ENCODE measurements at places on chromosomes 1 and 21.

DNA sequence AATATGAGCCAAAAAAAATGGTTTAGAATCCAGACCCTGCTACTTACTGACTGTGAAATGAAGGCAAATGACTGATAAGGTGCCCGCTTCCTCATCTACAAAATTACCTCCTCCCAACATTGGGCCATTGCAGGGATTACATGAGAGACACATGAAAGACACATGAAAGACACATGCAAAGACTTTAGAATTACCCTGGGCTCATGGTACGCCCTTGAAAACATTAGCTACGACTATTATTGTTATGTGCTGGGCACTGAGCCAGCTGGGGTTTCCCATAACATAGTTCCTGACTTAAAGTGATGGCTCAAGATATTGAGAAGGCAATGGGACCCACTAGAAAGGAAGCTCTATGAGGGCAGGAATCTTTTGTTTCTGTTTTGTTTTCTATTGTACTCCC, 43.7 kb upstream of the KANK4 start:
- DNase-seq: no peak

- DNase-seq: peak; percentile 97
Measured at GRCh38 chr1:174964261-174964971, 35.3 kb upstream of the CACYBP start.

DNA sequence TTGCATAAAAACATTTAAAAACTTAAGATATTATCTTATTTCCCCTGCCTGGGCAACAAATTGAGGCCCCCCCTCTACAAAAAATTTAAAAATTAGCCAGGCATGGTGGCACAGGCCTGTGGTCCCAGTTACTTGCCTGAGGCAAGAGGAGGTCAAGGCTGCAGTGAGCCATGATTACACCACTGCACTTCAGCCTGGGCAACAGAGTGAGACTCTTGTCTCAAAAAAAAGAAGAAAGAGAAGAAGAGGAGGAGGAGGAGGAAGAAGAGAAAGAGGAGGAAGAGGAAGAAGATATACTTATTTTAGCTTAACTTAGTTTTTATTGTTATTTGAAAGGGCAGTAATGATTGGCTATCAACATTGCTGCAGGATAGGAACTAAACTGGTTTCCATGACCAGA, 73.8 kb upstream of the IPO9 start:
- DNase-seq: no peak

DNA sequence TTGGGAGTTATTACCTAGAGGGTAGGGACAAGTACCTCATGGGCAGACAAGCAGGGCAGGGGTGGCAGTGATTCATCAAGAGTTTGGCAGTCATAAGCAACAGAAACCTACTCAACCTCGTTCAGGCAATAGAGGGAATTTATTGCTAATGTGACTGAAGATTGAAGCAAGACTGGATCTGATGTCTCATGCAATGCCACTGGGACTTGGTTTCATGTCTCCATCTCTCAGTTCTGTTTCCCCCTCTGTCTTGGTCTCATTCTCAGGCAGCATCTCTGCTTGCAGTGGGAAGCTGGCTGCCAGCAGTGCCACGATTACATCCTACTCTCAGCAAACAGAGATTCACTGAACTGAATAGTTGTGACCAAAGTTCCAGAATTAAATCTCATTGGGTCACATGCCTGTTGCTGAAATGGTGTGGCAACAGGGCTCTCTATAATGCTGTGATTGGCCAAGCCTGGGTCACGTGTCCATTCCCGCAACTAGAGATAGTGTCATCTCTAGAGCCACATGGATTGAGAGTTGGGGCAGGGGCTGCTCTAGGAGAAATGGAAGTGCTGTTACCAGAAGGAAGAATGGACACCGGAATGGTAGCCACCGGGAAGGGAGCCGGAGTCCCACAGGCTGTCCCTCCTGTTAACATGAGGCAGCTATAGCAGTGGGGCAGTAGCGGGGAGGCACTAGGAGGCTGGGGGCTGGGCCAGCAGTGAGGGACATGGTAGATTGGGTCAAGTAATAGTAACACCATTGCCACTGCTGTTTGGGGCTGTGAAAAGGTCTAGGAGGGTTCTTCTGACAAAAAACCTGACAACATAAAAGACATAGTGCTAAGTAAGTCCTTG, 3.9 kb upstream of the CDC42 start:
- DNase-seq: peak; percentile 91

GRCh38 chr1:51697166-51697565, 80.3 kb downstream of the OSBPL9 start:
- no peak for DNase-seq

DNA sequence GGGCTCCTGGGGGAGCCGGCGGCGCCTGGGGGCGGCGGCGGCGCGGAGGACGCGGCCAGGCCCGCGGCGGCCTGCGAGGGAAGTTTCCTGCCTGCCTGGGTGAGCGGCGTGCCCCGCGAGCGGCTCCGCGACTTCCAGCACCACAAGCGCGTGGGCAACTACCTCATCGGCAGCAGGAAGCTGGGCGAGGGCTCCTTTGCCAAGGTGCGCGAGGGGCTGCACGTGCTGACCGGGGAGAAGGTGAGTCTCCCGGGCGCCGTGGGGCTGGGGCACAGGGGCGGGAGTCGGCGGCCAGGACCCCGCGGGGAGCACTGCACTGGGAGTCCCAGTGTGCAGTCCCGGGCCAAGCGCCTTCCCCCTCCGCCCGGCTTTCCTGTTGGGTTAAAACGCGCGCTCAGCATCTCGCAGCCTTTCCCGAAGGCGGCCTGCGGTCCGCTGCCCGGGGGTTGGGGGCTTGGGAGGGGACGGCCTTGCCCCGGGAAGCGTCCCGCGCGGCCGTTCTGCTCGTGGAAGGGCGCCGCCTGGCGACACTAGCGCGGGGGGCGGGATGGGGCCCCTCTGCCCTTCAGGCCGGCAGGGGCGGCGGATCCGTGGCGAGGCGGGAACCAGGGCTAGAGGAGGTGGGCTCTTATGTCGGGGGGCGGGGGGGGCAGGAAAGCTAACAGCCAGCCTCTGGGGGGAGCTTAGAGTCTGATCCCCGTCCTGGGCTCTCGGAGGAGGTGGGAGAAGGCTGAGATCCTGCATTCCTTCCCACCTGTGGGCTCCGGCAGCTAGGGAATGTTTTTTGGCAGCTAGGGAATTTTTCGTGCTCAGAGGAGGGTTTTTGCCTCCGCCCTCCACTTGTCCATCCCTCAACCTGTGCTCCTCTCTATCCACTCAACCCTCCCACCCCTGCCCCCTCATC, 1.1 kb downstream of the HUNK start:
- no peak for DNase-seq

DNA sequence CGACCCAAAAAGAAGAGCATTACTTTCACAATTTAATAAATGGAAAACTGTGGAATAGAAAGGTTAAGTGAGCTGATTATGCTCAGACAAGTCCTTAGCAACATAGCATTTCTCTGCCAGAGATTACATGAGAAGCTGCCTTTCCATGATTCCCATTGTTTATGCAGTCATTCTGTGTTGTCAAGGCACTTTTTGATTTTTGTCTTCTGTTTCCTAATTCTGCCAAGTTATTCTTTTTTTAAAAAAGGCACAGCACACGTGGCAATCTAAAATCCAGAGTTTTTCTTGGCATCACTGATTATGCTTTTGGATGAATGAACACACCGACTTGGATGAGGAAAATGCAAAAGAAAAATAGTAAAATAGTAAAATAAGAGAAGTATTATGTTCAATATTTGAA, 185.0 kb downstream of the RGS7 start:
- DNase-seq: no peak

DNA sequence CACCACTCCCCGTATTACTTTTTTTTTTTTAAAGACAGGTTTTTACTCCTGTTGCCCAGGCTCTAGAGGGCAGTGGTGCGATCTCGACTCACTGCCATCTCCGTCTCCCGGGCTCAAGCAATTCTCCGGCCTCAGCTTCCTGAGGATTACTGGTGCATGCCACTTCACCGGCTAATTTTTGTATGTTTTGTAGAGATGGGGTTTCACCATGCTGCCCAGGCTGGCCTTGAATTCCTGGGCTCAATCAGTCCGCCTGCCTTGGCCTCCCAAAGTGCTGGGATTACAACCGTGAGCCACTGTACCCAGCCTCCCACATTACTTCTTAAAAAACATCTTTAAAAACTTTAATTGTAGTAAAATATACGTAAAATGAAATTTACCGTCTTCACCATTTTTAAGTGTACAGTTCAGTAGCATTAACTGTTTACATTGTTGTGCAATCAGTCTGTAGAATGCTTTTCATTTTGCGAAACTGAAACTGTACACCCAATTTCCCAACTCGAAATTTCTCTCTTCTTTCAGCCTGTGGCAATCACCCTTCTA, 77.0 kb downstream of the ZMYM4 start:
- no peak for DNase-seq

DNA sequence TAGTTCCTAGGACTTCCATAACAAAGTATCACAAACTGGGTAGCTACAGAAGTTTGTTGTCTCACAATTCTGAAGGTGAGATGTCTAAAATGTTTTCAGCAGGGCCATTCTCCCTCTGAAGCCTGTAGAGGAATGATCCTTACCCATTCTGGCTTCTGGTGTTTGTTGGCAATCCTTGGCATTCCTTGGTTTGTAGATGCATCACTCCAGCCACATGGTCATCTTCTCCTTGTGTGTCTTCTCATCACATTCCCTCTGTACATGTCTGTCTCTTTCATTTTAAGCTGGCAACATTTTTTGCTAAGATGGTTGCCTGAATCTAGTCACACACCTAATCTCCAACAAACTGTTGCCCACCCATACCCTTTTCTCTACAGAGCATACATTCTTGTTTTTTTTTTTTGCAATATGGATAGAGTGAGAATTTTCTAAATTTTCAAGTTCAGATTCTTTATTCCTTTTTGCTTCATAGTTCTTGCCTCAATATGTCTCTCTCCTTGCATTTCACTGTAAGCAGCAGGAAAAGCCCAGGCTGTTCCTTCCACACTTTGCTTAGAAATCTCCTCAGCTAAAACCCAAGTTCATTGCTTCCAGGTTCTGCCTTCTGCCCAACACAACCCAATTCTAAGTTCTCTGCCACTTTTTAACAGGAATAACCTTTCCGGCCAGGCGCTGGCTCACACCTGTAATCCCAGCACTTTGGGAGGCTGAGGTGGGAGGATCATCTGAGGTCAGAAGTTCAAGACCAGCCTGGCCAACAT, 18.3 kb downstream of the ZBED6 start:
- DNase-seq: no peak

DNA sequence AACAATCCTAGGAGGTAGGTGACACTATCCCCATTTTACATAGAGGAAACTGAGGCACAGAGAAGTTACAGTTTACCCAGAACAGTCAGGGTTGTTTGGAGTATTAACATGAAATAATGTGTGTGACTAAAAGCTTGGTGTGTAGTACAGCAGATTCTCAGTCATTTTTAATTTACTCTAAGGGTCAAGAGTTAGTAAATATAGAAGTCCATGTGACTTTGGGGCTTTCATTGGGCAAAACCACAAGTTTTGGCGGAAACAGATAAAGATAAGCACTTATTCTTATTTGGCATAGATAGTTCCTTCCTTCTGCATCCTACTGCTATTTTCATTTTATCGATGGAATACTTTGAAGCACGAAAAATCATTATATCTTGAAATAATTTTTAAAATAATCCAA, 128.5 kb downstream of the DNM3 start:
- DNase-seq: peak; percentile 86

DNA sequence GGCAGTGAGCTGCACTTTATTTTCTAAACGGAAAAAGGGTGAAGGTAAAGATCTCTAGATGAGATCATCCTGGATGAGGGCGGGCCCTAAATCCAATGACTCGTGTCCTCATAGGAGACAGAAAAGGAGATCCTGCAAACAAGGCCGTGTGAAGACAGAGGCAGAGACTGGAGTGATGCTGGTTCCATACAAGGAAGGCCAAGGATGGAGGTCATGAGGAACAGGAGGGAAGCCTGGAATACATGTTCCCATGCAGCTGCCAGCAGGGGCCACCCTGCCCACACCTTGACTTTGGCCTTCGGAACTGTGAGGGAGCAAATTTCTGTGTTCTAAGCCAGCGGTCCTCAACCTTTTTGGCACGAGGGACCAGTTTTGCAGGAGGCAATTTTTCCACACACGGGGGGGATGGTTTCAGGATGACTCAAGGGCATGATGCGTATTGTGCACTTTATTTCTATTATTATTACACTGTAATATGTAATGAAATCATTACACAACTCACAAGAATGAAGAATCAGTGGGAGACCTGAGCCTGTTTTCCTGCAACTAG, 94.3 kb downstream of the PSMG1 start:
- DNase-seq: no peak

GRCh38 chr1:109917768-109918606, 7.3 kb downstream of the CSF1 start:
- DNase-seq: peak; percentile 69

DNA sequence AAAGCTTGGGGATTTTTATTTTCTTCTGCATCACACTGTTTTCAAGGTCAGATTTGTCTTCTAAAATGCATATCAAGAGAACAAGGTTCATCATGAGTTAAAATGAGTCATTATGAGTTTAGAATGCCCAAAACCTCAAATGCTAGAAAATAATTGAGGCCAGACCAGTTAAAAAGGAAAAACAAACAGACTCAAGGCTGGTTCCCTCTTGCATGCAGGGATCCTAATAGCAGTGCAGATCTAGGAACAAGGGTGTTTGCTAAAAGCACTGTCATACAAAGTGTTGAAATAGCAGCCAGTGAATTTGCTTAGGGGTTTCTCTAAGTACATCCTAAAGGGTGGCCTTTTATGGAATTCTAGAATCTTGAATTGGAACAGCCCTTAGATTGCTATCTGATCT, 15.3 kb downstream of the BEND5 start:
- DNase-seq: no peak

DNA sequence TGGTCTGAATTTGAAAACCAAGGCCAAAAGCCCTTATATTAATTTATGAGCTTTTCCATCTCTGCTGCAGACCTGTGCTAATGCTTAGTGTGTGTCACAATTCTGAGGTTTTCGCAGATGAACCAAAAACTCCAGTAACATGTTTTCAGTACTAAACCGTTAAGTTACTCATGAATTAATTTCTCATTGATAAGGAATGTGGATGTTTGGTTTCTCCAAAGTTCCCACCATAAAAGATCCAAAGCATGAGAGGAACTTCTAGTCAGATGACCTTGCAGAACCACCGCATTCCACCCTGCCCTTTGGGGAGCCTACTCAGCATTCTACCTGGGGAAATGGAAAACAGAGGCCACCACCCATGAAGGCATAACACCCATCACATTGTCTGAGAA, 7.5 kb upstream of the LEPR start:
- no peak for DNase-seq

GRCh38 chr1:93171549-93172034, 8.6 kb downstream of the TMED5 start:
- no peak for DNase-seq

DNA sequence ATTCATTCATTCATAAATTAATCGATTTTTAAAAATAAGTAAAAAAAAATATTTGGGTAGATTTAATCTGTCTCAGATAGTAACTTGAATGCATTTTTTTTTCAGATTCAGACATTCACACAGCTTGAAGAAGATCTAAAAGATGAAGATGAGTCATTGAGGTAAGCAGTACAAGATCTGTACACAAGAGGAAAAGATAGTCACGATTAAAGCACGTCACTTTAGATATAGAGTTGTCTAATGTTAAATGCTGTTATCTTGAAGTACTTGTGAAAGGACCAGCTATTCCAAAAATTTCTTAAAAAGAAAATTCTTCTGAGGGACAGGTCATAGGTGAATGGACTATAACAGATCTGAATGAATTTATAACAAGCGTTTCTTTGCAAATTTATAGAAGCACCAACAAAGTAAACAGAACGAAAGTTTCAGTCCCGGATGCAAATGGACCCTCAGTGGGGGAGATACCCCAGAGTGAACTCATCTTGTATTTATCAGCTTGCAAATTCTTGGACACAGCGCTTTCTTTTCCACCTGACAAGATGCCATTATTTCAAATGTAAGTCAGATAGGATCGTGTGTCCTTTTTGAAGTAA, 31.2 kb upstream of the MORC3 start:
- DNase-seq: no peak

GRCh38 chr21:35197191-35197590, 148.1 kb upstream of the RUNX1 start:
- no peak for DNase-seq

Data from OCI-M1 (cell line).